Activated naive CD4-positive, alpha-beta T cell treated with anti-CD3 and anti-CD28 coated beads for 36 hours (primary cell): ENCODE measurements at places on chromosomes 4 and X.
A peak's percentile ranks its signal among the peaks of the same experiment; 100 is the strongest.

GRCh38 chr4:185656467-185656931 lies 121.2 kb upstream of the PDLIM3 start:
- DNase-seq = no peak

DNA sequence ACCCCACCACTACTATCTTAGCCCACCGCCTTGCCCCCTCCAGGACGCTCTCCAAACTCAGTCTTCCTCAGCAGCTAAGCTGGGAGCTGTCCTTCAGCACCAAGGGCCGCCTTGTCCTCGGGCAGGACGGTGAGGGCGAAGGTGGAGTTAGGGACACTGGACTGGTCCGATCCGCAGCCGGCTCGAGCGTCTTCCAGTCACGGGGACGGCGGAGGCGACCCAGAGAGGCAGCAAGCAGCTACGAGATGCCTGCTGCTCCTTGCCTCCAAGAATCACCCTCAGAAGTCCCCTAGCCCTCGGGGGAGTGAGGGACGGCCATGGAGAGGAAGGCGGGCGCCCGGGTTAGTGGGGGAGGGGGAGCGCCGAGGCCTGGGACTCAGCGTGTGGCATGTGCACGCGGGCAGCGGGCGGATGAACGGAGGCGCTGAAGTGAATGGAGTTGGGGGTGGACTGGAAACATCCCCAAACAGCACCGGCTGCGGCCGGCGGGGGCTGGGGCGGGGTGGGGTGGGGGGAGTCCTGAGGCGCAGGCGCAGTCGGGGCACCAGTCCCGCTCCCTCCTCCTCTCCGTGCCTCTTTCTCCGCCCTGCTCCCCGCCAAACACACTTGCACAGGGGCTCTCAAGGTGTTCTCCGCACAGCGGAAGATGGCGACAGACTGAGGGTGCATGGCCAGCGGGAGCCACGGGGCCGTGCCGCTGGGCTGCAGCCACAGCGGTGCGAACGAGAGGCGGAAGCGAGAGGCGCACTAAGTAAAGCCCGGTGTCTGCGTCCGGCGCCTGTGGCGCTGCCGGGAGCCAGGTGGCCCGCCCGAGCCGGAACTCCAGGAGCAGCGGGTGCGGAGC lies at the start of gene NALF2:
TSS of gene NALF2 (plus strand) at position 545 of the 844 bp plus-strand sequence. CDS start 957 bp downstream, outside the sequence.
- peak; percentile 61 for DNase-seq

- no peak for DNase-seq
Measured at GRCh38 chrX:121120690-121121605, 73.5 kb downstream of the GLUD2 start.

- no peak for DNase-seq
Measured at GRCh38 chr4:168995537-168996295, 14.3 kb downstream of the CBR4 start.

DNA sequence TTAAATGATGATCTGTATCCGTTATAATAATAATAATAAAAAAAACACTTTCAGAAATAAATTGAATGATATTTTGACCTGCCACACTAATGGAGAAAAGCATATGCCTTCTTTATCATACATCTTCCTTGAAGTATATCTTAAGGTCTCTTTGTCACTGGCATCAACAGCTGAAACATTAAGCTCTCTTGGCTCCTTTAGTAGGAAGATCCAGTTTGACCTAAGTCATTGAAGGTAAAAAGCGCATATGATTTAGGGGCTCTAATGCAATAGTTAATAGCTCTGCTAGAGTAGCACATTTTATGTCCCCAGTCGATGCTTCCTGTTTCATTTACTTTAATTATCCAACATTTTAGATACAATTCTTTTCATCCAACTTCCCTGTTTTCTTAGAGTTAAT lies 1010.8 kb downstream of the STPG2 start:
- DNase-seq = no peak

DNA sequence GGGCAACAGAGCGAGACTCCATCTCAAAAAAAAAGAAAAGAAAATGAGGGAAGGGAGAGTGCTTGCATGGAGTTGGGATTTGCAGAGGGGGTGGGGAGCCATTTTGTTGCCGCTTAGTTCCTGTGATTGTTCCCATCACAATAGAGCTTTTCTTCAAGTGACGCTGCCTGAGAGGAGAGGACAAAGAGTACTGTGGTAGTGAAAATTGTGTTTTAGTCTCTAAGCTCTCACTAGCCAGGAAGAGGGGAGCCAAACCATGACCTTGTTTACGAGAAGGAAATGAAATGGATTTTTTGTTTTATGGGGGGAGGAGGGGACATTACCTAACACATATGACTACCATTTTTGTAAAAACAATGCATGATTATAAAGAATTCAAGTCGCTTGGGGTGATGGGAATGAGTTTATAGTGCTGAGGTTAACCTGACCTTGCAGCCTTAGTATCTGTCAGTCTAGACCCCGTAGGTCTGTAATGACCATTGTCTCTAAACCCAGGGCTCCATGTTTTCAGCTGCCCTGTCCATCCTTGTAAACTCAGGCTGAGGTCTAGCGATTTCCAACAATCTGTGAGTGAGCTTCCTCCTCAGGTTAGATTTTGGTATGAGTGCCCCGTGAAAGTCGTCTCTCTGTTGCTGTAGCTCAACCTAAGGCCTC lies 18.8 kb downstream of the SRD5A3 start:
- DNase-seq = no peak

GRCh38 chrX:148466292-148466691 lies 34.1 kb upstream of the AFF2 start:
- DNase-seq = no peak

DNA sequence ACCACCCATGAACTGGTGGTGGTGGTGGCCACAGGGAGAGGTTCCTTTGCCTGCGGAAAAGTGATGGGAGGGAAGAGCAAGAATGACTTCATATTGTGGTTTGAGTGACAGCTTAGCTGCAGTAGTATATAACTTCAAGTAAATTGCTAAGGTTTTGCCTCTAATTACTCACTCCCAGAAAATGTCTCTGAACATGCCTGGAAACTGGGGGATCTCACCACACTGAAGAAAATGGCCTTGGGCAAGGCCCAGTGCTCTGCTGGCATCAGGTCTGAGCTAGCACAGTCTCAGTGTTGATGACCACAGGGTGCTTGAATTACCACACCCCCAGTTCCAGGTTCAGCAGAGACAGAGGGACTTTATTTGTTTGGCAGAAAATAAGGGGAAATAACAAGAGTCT lies 2085.4 kb downstream of the ARAP2 start:
- DNase-seq = no peak

DNA sequence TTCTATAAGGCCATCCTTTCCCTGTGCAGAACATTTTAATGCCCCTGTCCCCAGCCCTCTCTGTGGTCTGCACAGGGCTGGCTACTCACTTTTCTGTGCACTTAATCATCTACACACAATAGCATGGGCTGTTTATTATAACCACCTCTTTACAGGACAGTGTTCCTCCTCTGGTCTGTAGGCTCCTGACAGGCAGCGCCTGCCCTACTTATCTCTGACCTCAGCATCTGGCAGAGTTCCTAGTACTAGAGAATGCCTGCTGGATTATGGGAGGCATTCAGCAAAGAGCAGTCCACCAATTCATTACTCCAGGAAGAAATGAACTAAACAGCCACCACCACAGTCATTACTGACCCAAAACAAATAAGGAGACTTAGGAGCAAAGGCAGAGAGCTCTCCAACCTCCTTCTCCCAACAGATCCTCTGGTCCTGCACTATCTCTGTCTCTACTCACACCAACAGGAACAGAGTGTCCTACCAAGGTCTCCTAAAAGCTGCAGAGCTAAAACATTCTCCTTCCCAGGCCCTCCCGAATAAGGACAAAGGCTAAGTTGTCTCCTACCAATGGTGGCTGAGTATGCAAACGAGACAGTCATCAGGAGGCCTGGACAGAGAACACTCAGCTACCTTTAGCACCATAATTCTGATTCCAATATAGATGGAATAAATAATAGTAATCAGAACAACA lies 279.2 kb downstream of the QDPR start:
- no peak for DNase-seq

DNA sequence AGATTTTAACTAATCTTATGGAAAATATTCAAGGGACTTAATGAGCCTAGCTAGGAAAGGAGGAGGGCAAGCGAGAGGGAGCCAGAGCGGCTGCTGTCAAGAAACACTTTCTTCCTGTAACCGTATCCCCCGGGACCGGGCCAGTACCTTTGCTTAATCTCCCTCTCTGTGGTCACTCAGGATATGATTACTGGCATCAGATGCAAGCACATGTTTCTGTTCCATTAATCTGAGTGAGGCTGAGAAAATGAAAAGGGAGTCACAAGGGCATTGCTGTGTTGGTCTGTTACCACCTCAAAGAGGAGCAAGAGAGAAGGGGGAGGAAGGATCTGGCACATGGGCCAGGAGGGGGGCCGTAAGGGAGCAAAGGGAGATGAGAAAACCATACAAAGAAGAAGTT lies 356.7 kb upstream of the GATB start:
- no peak for DNase-seq

DNA sequence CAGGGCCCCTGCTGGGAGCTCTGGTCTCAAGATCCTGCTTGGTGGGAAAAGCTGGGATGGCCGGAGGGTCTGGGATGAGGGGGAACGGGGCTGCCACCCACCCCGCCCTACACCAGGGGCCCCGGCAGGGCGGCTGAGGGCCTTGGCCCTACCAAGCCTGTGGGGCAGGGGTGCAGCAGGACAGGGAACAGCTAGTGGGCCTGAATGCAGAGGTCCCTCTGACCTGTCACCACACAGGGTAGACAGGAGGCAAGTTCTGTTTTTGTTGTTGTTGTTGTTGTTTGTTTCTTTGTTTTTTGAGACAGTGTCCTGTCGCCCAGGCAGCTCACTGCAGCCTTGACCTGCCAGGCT lies 332 bp upstream of the RENBP start:
- DNase-seq = no peak

- DNase-seq = no peak
Measured at GRCh38 chr4:106588891-106589290, 220.3 kb upstream of the GIMD1 start.

- DNase-seq = no peak
Measured at GRCh38 chr4:4942658-4943057, 76.6 kb downstream of the CYTL1 start.

DNA sequence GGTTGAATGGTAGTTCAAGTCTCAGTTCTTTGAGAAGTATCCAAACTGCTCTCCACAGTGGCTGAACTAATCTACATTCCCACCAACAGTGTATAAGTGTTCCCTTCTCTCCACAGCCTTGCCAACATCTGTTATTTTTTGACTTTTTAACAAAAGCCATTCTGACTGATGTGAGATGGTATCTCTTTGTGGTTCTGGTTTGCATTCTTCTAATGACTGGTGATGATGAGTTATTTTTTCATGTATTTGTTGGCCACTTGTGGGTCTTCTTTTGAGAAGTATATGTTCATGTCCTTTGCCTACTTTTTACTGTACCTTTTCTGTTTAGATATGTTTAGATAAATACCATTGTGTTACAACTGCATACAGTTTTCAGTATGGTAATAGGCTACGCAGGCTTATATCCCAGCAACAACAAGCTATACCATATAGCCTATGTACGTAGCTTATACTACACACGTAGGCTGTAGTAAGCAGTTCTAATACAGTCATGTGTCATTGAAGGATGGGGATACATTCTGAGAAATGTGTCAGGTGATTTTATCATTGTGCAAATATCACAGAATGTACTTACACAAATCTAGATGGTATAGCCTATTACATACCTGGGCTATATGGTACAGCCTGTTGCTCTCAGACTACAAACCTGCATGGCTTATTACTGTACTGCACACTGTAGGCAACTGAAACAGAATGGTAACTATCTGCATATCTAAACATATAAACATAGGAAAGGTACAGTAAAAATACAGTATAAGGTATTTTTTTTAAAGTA lies 28.1 kb downstream of the KLHL8 start:
- DNase-seq = no peak

GRCh38 chr4:108045687-108046024 lies 56.0 kb downstream of the HADH start:
- peak; percentile 67 for DNase-seq

DNA sequence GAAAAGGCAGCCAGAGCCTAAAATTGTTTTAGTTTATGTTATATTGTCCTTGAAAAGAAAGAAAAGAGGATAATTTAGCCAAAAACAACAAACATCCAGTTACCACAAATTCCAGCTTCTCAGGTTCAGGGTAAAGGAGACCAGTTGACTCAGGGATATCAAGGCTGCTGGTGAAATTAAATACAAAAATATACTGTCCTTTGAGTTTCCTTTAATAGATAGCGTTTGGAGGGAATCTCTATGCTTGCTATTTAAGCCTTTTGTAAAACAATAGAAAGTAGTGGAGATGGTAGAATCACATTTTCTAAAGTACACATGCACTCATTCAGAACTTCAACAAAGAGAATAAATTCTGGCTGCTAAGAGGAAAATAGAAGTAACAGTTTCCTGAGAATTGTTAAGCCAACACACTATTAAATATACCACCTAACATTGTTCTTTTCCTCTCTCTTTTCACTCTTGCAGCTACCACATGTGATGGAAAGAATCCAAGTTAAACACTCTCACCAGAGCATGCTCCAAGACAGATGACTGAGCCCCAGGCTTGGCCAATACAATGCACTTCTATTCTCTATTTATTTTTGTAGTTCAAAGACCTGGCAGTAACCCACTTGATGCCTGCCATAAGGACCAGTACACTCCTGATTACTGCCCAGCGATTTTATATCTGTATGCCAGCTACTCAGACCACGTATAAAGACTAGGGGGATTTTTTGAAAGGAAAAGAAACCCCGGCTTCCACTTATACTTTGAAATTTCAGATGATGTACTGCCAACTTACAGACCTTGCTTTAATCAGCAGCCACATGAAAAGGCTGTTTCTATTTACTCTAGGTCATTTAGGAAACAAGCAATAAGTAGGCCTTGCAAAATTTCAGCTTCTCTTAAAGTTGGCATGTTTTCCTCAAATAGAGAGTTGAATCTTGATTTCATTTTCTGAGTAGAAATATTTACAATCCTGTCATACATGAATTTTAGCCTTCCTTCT lies 756.9 kb downstream of the FAT4 start:
- DNase-seq = no peak
